ENCODE measurements at places on chromosomes 12 and 14.

DNA sequence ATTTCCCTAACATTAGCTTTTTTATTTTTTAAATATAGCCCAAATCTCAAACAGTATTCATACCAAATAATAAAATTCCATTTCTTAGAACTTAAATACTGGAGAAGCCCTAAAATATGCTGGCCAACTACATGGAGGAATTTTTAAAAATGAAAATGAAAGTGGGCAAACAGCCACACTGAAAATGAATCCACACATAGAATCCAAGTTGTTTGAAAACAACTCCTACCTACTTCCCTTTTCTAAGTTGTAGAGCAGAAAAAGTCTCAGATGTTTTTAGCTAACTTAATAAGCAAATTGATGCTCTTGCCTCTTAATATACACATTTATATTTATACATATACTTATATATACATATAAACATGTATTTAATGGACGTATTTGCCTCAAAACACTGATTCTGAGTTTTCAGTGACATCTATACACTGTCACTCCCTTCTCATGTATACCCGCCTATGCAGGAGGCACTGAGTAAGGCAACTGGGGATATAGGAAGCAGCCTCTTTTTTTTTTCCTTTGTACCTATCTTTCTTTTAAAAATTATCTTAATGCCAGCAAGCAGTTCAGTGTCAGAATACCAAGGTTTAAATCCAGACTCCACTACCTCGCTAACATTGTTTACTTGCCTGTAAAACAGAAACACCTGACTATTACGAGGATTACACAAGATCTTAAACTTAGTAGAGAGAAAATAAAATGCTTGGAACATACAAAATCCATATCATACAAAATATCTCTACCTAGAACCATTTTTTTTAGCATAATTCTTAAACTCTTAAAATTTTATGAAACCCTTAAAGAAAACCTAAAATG lies 13.3 kb downstream of the DICER1 start:
- no peak for DNase-seq

GRCh38 chr12:96478011-96478410 lies 11.4 kb upstream of the CFAP54 start:
- no peak for DNase-seq

GRCh38 chr14:99514552-99515300 lies 33.5 kb downstream of the CCNK start:
- DNase-seq: no peak

DNA sequence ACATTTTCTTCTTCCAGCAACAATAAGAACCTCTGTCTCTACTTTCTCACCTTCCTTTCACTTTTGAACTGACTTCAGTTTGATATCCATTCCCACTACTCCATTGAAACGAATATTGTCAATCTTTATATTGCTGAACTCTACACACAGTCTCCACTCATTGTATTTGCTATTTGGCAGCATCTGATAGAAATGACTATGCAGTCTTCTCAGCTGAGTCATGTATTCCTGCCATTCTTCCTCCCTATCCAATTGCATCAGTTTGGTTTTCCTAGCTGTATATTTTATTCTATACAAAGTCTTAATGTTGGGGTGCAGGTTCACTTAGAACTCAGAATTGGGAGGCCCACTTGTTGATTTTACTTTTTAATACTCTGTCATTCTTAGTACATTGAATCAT lies 107.5 kb upstream of the CPNE8 start:
- DNase-seq: no peak

GRCh38 chr12:131720921-131721320 lies 10.0 kb downstream of the SFSWAP start:
- DNase-seq: no peak

DNA sequence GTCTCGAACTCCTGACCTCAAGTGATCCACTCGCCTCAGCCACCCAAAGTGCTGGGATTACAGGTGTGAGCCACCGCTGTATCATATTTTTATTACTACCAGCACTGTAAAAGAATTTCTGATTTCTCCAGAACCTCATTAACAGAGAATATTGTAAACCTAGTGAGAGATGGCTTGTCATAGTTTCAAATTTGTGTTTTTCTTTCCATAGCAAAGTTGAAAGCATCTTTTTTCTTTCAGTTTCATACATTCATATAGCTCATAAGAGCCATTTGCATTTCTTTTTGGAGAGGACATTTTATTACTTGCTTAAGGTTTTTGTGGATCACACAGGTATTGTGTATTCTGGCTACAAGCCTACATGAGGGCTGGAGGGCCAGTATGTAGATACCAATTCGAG lies 58.0 kb downstream of the MIS18BP1 start:
- DNase-seq: no peak

- no peak for DNase-seq
Measured at GRCh38 chr14:21987937-21988336, 314.3 kb upstream of the OR4E1 start.

GRCh38 chr12:122063694-122064024 lies 14.9 kb upstream of the MLXIP start:
- no peak for DNase-seq

- no peak for DNase-seq
Measured at GRCh38 chr12:116318576-116319232, 41.2 kb upstream of the MED13L start.

- DNase-seq: no peak
Measured at GRCh38 chr14:49418789-49419188, 167.4 kb downstream of the RPS29 start.

- DNase-seq: no peak
Measured at GRCh38 chr14:63565448-63565847, 22.3 kb upstream of the PPP2R5E start.

DNA sequence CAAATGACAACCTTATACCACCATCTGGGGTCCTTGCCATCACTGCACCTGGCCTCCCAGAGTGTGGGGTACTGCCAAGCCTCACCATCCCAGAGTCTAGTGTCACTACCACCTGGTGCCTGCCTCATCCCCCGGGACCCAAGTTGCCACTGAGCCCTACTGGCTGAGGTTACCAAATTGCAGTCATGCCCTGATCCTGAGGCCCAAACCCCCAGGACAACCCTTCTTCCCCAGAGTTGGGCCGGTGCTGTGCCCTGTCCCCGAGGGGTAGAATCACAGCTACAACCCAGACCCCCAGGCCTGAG lies 8.4 kb upstream of the SFSWAP start:
- DNase-seq: no peak

DNA sequence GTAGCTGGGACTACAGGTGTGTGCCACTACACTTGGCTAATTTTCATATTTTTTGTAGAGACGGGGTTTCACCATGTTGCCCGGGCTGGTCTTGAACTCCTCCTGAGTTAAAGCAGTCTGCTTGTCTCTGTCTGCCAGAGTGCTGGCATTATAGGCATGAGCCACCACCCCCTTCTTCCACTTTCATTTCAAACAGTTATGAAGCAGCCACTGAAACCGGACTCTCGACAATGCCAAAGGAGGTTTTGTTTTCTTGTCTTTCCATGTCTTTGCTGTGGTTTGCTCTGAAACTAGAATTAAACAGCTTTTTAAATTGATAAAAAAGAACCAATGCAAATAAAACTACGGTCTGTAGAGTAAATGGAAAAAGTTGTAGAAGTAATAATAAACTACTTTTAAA lies 30.4 kb downstream of the RAP1B start:
- DNase-seq: peak; percentile 19

- no peak for DNase-seq
Measured at GRCh38 chr12:132127041-132127440, 17.1 kb downstream of the DDX51 start.
